ENCODE measurements at places on chromosomes 5 and 9.

GRCh38 chr5:120413686-120414085 is 50.4 kb upstream of the PRR16 start:
- DNase-seq, result no peak

- no peak for DNase-seq
Observed at GRCh38 chr5:173625673-173626504, 9.4 kb upstream of the BOD1 start.

- DNase-seq, result no peak
Observed at GRCh38 chr5:73686912-73687311, 60.9 kb downstream of the ARHGEF28 start.

DNA sequence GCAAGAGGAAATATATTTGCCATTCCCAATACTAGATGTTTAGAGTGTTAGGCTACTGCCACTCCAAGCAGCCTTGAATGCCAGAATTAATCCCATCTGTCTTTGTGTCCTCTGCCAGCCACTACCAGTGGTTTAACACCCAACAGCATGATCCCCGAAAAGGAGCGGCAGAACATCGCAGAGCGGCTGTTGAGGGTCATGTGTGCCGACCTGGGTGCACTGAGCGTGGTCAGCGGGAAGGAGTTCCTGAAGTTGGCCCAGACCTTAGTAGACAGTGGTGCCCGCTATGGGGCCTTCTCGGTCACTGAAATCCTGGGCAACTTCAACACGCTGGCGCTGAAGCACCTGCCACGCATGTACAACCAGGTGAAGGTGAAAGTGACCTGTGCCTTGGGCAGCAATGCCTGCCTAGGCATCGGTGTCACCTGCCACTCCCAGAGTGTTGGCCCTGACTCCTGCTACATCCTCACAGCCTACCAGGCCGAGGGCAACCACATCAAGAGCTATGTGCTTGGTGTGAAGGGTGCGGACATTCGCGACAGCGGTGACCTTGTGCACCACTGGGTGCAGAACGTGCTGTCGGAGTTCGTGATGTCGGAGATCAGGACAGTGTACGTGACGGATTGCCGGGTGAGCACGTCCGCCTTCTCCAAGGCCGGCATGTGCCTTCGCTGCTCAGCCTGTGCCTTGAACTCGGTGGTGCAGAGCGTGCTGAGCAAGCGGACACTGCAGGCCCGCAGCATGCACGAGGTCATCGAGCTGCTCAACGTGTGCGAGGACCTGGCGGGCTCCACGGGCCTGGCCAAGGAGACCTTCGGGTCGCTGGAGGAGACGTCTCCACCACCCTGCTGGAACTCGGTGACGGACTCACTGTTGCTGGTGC is 29.3 kb downstream of the AMBP start:
- no peak for DNase-seq

- no peak for DNase-seq
Observed at GRCh38 chr9:34337403-34337802, 8.0 kb downstream of the NUDT2 start.

- DNase-seq, result no peak
Observed at GRCh38 chr5:130514984-130515690, 610.9 kb downstream of the CHSY3 start.

- DNase-seq, result no peak
Observed at GRCh38 chr5:102218159-102218558, 77.9 kb downstream of the SLCO4C1 start.

DNA sequence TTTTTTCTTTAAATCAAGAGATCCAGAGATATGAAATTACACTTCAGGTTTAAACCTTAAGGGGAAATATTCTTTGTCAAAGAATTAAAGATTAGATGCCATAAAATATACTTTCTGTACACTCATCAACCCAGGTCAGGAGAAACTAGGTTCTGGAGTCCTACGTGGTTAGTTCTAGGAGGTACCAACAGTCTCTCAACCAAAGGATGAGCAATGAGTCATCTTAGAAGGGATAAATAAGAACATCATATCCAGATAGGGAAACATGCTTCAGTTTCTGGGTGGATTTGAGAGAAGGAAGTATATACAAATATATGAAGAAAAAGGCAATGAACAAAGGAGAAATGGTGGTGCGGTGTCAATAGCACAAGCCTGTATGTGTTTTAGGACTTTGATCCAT is 98.2 kb downstream of the CSNK1G3 start:
- no peak for DNase-seq

GRCh38 chr5:131109540-131110255 is 55.4 kb downstream of the HINT1 start:
- DNase-seq, result peak; percentile 12

DNA sequence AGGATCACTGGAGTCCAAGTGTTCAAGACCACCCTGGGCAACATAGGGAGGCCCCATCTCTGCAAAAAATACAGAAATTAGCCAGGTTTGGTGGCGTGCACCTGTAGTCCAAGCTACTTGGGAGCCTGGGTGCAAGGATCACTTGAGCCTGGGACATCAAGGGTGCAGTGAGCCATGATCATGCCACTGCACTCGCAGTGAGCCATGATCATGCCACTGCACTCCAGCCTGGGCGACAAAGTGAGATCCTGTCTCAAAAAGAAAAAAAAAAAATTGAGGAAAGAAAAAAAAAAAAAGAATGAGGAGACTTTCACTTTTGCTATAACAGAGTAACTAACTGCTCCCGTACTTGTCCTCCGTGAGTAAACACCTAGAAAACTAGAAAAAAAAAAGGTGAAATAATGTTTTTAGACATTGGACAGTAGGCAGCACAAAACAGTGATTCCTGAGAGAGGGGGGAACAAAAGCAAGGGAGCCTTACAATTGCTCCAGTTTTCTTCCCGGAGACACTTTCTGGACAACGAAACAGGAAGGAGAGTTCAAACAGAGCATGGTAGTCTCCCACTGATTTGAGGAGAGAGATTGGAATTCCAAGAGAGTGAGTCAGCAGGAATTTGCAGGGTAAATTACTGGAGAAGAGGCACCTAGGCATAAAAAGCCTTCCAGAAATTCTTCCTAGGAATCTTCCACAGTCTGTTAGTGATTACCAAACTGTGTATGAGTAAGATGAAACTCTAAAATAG is 6.9 kb upstream of the ZBTB5 start:
- DNase-seq, result no peak

DNA sequence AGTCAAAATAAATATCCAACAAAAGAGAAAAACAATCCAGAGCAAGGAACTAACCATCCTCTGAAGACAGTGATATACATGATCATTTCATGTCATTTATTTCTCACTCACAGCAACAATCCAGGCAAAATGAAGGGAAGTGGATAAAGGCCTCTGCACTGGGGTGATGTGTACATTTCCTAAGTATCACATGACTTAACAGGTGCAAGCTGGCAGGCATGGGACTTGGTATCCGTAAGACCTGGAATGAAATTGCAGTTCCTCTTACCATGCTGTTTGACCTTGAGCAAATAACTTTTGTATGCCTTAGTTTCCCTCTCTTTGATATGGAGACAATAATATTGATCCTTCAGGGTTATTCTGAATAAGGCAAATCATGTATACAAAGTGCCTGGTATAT is 77.6 kb downstream of the PRLR start:
- no peak for DNase-seq

GRCh38 chr9:29751226-29751625 is 2177.9 kb upstream of the C9orf72 start:
- no peak for DNase-seq

- DNase-seq, result no peak
Observed at GRCh38 chr9:128771094-128771721, 519 bp downstream of the ZER1 start.

DNA sequence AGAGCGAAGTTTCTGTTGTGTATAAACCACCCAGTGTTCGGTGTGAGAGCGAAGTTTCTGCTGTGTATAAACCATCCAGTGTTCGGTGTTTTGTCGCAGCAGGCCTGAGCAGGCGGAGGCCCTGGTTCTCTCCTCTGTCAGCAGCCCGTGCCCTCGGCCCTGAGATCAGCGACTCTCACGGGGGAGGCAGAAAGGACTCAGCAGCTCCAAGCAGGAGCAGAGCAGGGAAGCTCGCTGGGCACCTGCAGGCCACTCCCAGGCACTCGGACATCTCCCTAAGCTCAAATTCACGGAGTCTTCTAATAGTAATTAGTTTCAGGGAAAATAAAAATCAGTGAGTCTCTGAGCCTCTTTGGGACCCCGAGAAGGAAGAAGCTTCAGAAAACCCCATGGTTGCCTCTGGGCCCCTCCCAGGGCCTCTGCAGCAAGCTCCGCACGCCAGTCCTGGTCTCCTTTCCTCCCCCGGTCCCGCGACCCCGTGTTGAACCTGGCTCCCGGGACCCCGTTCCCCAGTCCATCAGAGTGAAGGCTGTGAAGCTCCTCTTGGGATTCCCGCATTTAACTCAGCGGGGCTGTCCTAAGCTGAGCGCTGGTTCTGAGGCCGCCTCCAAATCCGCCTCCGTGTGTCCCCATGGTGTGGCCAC is 81.9 kb upstream of the ADAMTS2 start:
- no peak for DNase-seq

DNA sequence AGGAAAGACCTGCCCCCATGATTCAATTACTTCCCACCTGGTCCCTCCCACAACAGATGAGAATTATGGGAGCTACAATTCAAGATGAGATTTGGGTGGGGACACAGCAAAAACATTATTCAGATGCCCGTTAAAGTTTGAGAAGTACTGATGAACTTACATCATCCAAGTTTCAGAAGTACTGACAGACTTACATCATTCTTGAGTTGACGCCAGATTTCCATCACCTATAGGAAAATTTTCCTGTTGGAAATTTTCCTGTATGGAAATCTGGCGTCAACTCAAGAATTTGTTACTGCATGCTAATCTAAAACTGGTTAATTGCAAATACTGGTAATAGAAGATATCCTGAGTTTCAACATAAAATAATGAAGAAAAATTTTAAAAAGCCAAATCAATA is 975.9 kb downstream of the MAT2B start:
- DNase-seq, result no peak

GRCh38 chr9:117704024-117704575 is at the start of gene TLR4:
TSS of gene TLR4 (plus strand) at chr9:117704403. CDS start at chr9:117704473, 70 bp downstream.
- no peak for DNase-seq

DNA sequence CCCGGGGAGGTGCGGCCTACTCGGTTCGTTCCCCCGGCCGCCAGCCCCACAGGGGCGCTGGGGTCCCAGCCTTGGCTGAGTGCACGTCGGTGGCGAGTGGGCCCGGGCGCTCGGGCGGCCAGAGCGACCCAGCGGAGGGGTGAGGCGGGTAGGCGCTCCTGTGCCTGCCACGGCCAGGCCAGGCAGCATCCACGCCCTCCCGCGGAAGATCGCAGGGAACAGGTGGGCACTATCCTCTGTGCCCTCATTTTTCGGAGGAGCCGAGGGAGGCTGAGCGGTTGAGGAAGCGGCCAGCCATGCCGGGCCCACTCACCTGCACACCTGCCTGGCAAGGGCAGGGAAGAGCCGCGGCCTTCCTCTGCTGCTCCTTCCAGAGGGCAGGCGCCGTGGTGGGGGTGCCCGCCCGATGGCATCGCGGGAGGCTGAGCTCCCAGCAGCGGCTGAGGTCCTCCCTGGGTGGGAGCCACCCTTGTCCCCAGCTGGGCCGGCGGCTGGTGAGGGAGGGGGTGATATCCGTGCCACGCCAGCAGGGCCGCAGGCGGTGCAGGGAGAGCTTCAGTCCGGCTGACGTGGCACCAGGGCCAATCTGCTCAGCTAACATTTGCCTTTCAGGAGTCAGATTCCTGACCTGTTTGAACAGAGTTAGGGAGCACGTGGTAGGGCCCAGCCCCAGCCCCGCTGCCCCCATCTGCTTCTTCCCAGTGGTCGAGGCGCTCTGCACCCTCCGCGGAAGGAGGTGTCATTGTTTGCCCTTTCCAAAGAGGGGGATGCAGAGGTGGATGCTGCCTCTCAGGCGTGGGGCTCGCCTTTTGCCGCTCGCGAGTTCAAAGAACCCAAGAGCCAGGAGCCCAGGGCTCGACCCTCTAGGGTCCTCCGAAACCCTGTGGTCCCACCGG is 1.6 kb upstream of the SEC16A start:
- DNase-seq, result peak; percentile 28

- DNase-seq, result no peak
Observed at GRCh38 chr9:136551401-136552116, 5.7 kb upstream of the NOTCH1 start.

GRCh38 chr5:157744051-157745011 is 819 bp downstream of the LSM11 start:
- DNase-seq, result peak; percentile 44

DNA sequence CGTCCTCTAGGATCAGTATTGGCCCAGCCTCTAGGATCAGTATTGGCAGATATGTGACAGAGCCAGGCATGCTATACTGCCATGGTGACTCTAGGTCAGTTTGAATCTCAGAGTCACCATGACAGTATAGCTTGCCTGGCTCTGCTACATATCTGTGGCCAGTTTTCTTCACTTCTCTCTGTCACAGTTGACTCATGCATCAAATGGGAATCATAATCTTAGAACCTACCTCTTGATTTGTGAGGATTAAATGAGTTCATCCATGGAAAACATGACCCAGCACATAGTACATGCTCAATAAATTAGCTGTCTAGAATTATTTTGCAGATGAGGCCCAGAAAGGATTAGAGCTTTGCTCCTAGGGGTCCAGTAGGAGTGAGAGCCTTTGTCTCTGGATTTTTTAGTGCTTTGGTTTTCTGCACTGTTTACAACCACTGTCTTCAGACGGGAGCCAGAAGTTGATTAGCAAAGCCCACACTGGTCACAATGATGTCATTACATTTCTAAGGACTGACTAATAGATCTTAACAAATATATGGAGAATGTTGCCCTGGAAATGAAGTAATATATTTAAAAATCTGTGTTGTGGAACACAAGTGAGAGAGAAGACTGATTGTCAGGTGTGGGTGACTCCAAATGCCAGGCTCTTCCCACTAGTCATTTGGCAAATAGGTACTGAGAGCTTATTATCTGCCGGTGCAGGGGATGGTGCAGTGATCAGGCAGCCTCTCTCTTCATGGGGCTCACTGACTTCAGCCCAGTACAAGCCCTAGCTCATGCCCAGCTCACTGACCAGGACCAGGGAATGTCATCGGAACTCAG is 76.0 kb downstream of the COL15A1 start:
- no peak for DNase-seq

DNA sequence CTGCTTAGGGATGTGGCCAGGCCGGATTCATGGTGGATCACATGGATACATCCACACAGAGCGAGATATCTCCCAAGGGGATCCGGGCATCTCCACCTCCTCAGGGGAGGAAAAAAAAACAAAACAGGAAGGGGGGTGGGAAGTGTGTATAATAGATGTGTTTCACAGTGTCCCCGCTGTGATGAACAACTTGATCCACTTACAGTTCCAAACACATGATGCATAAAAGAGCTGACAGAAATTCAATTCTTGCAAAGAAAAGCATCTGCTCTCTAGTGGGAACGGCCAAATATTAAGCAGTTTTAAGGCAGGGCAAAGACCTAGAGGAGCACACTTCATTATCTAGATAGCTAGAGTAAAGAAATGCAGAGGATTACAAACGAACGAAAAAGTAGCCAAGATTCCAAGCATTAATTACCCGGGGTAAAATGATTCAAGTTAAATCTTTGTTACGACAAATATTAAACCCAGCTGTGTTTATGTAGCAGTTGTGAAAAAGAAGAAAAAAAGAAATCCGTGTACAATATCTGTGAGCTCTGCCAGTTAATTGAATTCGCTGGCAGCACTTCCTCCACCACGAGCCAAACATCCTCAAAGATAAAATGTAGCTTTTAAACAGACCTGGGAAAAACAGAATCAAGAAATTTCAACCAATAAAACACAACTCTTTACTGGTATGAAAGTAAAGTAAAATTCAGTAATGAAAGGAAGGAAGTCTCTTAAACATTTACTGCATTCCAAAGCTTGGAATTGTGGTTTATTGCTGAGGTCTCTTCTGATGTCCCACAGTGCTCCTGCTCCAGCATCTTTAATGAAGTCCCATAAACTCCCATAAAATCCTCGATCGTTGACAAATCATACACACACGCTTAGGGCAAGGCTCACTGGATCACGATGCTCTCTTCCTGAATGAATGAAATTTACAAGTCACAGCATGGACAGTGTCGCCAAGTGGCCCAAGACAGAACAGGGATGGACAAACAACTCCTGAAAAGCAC is 213.0 kb downstream of the CRB2 start:
- no peak for DNase-seq

Data from DMS 273 treated with DMSO at 0.1 percent for 48 hours (cell line).